ENCODE measurements at places on chromosomes 13 and 19.

DNA sequence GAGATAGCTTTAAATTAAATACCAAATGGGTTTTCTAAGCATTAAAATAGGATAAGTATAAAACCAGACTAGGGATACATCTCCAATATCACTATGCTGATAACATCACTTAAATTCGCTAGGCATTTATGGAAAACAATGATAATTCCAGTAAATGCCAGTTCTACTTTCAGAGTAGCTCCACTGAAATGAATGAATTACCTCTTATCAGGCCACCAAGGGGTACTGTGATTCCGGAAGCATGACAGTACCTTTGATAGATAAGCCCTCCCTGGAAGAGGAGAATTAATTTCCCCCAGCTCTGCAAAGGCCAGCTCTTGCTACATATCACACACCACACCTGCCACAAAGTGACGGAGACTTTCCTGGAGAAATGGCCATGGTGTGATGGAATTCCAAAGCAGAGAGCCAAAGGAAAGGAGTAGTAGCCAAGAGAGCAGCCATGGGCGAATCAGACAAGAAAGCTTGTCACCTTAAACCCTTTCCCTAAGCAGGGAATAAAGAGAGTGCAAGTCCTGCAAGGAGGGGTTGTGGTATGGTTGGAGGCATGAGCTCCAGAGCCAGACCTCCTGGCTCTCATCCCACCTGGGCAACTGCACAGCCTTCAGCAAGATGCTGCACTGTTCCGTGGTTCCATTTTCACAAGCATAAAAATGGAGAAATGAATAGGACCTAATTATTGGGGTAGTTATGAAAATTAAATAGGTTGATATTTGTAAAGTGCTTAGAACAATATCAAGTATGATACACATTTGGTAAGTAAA is 423.1 kb downstream of the FGF14 start:
- DNase-seq: no peak

- DNase-seq: peak; percentile 53
Observed at GRCh38 chr13:95533545-95534160, 18.9 kb upstream of the CLDN10 start.

DNA sequence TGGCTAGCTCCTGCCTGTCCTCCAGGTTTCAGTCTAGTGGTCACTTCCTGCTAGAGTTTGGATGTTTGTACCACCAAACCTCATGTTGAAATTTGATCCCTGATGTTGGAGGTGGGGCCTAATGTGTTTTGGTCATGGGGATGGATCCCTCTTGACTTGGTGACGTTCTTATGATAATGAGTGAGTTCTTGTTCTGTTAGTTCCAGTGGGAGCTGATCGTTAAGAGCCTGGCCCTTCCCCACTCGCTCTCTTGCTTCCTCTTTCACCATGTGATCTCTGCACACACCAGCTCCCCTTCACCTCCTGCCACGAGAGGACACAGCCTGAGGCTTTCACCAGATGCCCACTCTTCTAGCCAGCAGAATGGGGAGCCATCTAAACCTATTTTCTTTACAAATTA is 86.8 kb upstream of the SCEL start:
- DNase-seq: peak; percentile 47

GRCh38 chr19:2780284-2780683 is 2.8 kb downstream of the SGTA start:
- no peak for DNase-seq

- DNase-seq: peak; percentile 81
Observed at GRCh38 chr13:19794631-19795030, 11.9 kb upstream of the PSPC1 start.

DNA sequence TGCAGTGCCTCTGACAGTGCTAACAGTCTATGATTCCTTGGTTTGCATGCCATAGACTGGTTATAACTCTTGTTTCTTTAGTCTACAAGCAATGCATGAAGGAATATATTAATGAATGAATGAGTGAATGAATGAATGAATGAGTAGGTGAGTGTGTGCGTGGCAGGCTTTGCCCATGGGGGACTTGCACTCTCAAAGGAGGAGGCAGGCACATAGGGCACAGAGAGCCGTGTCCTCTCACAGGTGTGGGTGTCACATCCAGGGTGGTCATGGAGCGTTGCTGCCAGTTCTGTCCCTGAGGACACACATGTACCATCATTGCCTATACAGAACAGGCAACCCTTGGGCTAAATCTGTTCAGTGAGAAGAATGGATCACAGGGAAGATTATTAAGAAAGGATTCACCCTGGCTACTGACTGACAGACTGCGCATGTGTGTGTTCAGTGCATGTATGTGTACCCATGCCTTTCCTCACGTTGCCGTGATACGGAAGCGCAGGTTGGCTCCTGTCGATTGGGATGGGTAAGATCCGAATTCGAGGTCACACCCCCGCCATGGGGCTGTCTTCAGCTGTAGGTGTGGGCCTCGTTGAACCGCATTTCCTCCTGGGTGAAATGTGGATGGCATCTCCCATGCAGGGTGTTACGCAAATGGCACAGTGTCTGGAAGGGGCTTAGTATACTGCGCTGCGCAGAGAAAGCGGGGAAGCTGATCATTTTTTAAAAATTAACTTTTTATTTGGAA is 161.4 kb downstream of the STK24 start:
- no peak for DNase-seq

- DNase-seq: peak; percentile 61
Observed at GRCh38 chr19:55147545-55148251, 1.3 kb downstream of the TNNT1 start.

- DNase-seq: peak; percentile 71
Observed at GRCh38 chr19:7533281-7533885, 2.1 kb upstream of the PNPLA6 start.

DNA sequence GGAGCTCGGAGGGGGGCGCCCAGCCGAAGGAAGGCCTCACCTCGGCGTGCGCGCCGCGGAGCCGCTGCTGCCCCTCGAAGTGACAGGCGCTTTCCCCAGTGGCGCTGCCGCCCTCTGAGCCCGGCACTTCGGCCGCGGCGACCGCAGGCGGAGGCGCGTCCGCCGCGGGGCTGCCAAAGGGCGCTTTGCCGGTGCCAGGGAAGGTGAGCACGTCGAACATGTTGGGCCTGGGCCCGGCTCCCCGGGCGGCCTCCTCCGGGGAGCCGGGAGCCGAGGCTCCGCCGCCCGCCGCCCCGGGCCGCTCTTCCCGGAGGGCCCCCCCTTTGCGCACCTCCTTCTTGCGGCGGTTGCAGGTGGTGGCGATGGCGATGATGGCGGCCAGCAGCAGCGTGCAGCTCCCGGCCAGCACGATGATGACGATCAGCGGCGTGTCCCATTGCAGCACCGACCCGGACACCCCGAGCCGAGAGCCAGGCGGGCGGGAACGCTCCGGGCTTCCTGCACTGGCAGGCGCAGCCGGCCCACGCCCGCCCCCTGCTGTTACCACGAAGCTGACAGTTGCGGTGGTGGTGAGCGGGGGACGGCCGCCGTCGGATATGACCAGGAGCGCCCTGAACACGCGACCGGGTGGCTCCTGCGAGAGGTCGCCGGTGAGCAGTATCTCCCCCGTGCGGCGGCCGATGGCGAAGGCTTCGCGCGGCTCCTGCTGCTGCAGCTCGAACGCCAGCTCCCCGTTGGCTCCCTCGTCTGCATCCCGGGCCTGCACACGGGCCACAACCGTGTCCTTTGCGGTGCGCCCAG is 2.5 kb downstream of the PCDH8 start:
- DNase-seq: peak; percentile 88

- no peak for DNase-seq
Observed at GRCh38 chr13:76160961-76161925, 525.1 kb downstream of the LMO7 start.

DNA sequence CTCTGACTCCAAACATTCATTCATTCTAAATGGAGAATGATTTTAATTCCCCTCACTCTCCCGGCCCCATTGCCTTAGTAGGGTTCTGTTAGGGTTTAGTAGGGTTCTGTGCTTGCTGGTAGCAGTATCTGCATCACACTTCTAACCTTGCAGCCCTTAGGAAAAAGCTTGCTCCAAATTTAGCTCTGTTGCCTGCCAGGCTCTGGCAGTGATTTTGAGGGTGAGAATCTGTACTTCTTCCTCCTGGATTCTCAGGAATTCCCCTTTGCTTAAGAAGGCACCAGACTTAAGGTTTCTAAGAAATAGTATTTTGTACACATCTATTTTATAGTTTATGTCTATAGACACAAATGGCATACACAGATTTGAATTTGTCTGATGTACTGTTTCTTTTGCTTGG is 14.7 kb downstream of the B3GLCT start:
- no peak for DNase-seq

DNA sequence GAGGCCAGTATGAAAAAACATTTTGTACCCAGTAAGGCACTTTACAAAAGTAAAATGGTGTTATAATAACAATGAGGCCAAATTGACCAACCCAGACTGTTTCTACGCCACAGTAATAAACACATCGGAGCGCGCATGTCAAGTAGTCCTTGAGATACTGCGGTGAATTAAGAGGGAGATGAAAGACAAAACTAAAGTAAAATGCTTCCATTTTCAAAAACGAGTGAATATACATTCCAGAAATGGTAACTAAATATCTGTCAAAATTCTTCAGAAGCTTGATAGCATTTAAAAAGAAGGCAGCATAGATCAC is 19.0 kb downstream of the N4BP2L1 start:
- no peak for DNase-seq

GRCh38 chr19:30733826-30734550 is 361.8 kb downstream of the ZNF536 start:
- DNase-seq: no peak

GRCh38 chr19:52901842-52902241 is 4.4 kb upstream of the ZNF320 start:
- no peak for DNase-seq

DNA sequence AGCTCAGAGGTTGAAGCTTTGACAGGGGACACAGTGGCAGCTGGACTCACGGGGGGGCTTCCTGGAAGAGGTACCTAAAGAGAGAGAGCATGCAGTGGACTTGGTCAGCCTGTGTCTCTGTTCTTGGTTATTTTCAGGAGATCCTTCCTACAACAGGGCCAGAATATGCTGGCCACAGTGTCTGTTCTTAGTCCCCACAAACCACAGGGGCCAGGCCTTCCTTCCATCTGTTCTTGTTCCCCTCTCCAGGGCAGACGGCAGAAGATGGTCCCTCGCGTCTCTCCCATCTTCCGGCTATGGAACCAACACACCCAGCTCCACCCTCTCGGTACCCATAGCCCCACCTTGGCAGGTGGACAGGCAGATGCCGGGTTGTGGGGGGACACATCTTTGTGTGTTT is 24.8 kb downstream of the MAST3 start:
- no peak for DNase-seq

DNA sequence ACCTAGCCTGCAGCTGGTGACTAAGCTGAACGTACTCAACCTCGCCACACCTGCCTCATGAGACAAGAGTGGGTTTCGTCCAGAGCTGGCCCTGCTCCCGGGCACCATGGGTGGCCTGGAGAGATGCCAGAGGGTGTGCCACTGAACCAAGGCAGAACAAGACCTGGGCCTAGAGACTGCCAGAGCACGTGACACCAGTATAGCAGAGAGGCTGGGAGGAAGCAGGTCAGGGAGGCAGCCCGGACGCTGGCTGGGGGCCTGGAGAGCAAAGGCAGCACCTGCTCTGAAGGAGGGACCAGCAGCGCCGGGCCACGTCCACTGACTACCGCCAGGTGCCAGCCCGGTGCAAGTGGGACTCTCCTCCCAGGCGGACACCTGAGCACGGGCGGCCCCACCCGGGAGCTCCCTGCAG is 7.3 kb upstream of the C13orf46 start:
- no peak for DNase-seq

GRCh38 chr13:79187917-79188690 is 218.0 kb downstream of the RBM26 start:
- no peak for DNase-seq

GRCh38 chr19:17496337-17496997 is 15.0 kb upstream of the PGLS start:
- peak; percentile 90 for DNase-seq

DNA sequence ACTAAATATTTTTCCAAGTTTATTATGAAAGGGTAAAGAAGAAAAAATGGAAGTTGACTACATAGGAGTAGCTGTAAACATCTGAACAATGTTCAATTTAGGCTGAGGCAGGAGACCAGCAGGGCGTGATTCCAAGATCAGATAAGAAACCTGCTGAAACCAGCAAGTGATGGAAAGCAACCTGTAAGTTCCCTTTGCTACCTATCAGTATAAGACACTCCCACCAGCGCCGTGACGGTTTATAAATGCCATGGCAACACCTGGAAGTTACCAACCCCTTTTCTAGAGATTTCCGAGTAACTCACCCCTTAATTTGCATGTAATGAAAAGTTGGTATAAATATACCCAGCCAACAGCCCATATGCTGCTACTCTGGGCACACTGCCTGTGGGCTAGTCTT is 1.1 kb upstream of the ZNF45 start:
- no peak for DNase-seq

Measured in H9 (cell line).